Activated naive CD4-positive, alpha-beta T cell treated with anti-CD3 and anti-CD28 coated beads, Interleukin-2, amount 10 ng/mL, durations not matched to agents 7 days and 5 days (primary cell): ENCODE measurements at places on chromosomes 13 and 19.
A peak's percentile ranks its signal among the peaks of the same experiment; 100 is the strongest.

GRCh38 chr13:71912524-71912923, 45.5 kb upstream of the DACH1 start:
- DNase-seq, result no peak

DNA sequence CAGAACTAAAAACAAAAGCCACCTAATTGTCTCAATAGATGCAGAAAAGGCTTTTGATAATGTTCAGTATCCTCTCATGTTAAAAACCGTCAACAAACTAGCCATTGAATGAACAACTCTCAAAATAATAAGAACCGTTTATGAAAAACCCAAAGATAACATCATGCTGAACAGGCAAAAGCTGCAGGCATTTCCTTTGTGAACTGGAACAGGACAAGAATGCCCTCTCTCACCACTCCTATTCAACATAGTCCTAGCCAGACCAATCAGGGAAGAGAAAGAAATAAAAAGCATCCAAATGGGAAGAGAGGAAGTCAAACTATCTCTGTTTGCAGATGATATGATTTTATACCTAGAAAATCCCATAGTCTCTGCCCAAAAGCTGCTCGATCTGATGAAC, 179.6 kb upstream of the EDNRB start:
- no peak for DNase-seq

DNA sequence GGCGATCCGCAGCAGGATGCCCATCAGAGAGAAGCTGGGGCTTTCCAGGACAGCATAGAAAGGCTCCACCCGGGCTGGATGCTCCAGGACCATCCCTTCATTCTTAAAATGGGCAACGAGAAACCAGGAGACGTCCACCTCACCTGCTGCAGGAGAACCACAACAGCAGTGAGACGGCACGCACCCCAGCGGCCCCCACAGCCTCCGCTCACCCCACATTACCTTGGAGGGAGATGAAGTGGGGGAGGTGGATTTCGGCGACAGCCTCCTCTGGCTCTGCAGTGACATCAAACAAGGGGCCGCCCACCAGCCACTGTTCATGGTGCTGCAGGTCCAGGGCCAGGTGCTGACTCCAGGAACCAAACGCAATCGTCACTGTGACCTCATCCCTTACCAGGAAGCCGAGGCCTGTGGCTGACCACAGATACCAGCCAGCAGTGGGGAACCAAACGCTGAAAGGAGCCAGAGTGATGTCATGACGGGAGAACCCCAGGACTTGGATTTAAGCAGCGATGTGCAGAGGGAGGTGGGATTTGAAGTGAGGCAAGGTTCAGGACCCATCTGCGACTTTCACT, 25.1 kb downstream of the CARD8 start:
- peak; percentile 45 for DNase-seq

GRCh38 chr19:30063650-30064347, 121.8 kb downstream of the URI1 start:
- no peak for DNase-seq

DNA sequence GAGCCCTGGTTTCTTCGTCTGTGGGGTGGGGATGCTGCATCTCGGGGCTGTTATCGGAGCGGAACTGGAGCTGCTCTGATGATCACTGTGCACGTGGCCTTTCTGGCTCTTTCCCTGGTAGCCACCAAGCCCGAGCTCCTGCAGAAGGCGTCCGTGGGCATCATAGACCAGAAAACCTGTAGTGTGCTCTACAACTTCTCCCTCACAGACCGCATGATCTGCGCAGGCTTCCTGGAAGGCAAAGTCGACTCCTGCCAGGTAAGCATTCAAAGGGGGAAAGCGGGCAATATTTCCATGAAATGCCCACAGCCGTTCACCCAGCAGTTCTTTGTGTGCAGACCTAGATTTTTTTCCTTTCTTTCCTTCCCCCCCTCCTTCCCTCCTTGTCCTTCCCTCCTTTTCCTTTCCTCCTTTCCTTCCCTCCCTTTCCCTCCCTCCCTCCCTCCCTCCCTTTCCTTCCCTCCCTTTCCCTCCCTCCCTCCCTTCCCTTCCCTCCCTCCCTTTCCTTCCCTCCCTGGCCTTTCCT, 9.4 kb downstream of the TIMM13 start:
- DNase-seq, result no peak

DNA sequence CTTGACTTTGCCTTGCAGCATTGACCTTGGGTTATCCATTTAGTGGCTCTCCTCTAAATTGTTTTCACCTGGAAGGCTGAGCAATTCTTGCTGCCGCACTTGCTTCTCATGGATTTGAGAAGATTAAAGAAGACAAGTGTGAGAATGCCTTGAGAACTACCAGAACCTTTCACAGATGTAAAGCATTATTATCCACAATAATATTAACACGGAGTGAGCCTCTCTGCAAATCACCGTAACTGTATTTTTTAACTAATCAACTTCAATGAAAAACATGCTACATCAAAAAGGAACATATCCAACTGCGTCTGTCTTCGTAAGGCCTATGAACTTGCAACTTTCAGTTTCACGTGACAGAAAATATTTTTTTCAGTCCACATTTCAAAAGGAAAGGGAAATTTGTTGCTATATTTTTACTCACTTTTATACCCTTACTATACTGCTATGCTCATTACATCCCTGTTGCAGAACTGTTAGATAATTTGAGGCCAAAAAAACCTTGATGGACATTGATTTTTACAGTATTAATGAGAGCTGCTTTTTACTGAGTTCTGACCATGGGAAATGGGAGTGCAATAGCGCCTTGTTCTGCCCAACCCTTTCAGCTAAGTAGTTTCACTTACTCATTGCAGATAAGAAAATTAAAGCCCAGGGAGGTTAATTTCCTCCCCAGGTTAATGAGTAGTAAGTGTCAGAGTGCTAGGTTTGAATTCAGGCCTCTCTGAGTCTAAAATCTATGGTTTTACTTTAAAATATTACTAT, 93.8 kb upstream of the RAP2A start:
- DNase-seq, result no peak

DNA sequence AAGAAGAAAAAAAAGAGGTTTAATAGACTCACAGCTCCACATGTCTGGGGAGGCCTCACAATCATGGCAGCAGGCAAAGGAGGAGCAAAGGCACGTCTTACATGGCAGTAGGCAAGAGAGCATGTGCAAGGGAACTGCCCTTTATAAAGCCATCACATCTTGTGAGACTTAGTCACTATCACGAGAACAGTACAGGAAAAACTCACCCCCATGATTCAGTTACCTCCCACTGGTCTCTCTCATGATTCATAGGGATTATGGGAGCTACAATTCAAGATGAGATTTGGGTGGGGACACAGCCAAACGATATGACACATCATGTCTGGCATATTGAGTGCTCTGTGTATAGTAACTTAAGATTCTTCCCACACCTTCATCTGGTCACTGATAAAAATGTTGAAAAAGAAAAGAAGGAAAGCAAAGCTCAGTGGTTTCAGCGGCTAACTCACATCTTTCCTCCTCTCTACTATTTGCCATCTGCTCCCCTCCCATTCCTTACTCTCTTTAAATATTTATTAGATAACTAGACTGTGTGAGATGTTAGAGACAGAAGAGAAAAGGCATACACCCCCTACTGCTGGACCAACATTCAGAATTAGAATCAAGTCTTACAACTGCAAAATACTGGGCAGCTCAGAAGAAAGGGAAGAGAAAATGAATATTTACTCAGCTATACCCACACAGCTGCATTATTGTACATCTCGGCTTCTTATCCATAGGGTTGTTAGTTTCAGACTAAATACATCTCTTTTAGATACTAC, 60.1 kb upstream of the AKAP11 start:
- DNase-seq, result no peak

DNA sequence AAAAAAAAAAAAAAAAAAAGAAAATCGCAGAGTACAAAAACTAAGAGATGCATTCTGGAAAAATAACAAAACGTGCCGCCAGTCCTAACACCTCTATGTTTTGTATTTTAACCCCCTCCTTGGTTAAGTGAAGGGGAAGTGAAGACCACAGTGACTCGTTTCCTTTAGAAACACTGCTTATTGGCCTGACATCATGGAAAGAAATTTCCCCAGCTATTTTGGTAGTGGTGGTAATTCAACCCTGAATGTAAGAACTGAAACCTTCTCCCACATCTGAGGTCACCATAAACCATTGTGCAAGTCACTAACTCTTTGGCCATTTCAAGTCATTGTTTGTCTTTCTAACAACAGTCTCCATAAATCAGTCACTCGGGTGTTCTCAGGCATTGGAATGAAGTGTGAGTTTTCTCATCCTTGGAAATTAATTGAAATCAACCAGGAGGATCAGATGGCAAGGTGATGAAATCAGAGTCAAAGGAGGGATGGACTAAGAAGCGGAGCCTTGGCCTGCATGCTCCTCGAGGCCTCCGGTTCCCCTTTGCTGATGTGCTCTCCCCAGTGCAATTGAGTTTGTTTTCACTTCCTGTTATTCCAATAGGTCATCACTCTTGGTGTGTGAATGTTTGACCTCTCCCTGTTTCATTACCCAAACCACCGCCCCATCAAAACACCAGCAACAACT, 443.9 kb downstream of the FGF9 start:
- peak; percentile 31 for DNase-seq

- no peak for DNase-seq
Measured at GRCh38 chr13:81722456-81722855, 1381.5 kb upstream of the SPRY2 start.

DNA sequence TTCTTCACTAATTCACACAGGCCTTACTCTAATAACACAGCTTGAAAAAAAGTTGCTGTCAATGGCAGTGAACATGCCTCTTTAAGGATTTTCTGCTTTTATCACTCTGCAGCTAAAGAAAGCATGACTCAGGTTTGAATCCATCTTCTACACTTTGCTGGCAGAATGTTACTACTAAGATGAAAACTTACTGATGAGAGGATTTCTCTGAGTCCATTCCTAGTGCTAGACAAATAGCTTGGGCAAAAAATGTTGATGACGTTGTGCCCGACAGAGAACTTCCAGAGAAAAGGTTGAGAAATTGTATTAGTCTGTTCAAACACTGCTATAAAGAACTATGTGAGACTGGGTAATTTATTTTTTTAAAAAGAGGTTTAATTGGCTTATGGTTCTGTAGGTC, 572.0 kb downstream of the IRS2 start:
- no peak for DNase-seq

- DNase-seq, result no peak
Measured at GRCh38 chr13:108377646-108378206, 108.2 kb downstream of the TNFSF13B start.

DNA sequence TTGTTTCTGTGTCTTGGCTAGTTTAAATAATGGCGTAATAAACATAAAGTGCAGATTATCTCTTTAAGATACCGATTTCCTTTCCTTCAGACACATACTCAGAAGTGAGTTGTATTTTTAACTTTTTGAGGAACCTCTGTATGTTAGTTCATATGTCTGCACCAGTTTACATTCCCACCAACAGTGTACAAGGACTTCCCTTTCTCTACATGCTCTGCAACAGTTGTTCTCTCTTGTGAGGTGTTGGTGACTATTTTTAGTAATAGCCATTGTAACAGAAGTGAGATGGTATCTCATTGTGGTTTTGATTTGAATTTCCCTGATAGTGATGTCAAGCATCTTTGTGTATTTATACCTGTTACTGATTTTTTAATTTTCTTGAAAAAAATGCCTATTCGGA, 418.6 kb downstream of the UQCRFS1 start:
- no peak for DNase-seq

- no peak for DNase-seq
Measured at GRCh38 chr19:44930088-44930487, 11.9 kb upstream of the APOC4 start.

- DNase-seq, result no peak
Measured at GRCh38 chr19:58338825-58339558, 12.2 kb downstream of the ZSCAN22 start.

DNA sequence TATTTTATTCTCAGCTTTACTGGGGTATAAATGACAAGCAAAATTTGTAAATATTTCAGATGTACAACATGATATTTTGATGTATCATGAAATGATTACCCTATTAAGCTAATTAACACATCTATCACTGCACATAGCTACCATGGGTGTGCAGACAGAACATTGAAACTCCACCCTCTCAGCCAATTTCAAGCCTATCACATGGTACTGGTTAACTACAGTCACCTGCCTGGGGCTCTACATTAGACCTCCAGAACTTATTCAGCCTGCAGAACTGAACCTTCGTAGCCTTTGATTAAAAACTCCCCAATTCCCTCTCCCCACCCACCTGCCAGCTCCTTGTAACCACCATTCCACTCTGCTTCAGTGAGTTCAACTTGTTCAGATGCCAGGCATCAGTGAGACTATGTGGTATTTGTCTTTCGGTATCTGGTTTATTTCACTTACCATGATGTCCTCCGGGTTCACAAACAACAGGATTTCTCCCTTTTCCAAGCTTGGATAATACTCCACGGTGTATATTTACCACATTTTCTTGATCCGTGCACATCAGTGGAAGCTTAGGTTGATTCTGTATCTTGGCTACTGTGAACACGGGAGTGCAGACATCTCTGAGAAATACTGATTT, 19.2 kb downstream of the RAB20 start:
- no peak for DNase-seq

DNA sequence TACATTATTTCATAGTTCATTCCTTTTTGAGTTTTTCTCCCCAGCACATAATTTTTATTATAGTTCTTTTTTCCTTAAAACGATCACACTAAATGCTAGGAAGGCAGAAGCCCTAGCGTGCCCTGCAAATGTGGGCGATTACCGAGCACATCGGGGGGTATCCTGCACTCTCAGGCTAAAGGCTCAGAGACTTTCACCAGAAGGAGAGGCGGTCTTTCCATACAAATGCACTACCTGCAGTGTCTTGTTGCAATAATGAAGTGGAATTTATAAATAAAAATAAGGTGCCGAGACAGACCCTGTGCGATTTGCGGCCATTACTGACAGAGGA, 29.3 kb upstream of the SPACA7 start:
- no peak for DNase-seq

GRCh38 chr13:28408235-28408848, 86.6 kb downstream of the FLT1 start:
- DNase-seq, result no peak

DNA sequence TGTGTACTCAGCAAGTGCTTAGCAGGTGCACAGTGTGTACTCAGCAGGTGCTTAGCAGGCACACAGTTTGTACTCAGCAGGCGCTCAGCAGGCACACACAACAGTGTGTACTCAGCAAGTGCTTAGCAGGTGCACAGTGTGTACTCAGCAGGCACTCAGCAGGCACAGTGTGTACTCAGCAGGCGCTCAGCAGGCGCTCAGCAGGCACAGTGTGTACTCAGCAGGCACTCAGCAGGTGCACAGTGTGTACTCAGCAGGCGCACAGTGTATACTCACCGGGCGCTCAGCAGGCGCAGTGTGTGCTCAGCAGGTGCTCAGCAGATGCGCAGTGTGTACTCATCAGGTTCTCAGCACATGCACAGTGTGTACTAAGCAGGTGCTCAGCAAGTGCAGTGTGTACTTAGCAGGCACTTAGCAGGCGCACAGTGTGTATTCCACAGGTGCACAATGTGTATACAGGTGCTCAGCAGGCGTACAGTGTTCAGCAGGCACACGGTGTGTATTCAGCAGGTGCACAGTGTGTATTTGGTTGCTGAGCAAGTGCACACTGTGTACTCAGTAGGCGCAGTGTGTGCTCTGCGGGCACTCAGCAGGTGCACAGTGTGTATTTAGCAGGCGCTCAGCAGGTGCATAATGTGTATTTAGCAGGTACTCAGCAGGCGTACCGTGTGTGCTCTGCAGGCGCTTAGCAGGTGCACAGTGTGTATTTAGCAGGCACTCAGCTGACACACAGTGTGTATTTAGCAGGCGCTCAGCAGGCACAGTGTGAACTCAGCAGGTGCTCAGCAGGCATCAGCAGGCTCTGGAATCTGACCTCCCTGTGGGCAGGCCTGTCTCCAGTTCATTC, 15.1 kb downstream of the CRTC1 start:
- DNase-seq, result no peak

GRCh38 chr19:45179072-45179891, 698 bp downstream of the BLOC1S3 start:
- DNase-seq, result peak; percentile 63

GRCh38 chr13:75399168-75399878, 82.6 kb downstream of the TBC1D4 start:
- no peak for DNase-seq
